ENCODE measurements at places on chromosomes 7 and 10. TPM values are rescaled to one million over a fixed set of nuclear protein-coding genes. Genes with fewer than 3 reads are reported as not detected.

The CALHM2 gene
- 31.4 TPM for total RNA-seq

The NEUROG3 gene
- not detected for total RNA-seq

The MYH16 gene
- total RNA-seq, result not detected

The SRGN gene
- total RNA-seq, result 47.3 TPM

The LOXL4 gene
- 13.3 TPM for total RNA-seq

The ITGA8 gene
- total RNA-seq, result under 0.01 TPM

The VAX1 gene
- total RNA-seq, result not detected

The RADIL gene
- total RNA-seq, result 0.26 TPM

The EPHB6 gene
- total RNA-seq, result under 0.01 TPM

The SLC26A5 gene
- not detected for total RNA-seq

The OPN1SW gene
- not detected for total RNA-seq

The UTF1 gene
- not detected for total RNA-seq

The SEMA3C gene
- total RNA-seq, result 126 TPM

The PIK3AP1 gene
- 0.52 TPM for total RNA-seq

The DEPP1 gene
- 100 TPM for total RNA-seq

The SPDYE16 gene
- total RNA-seq, result under 0.01 TPM

The CD36 gene
- total RNA-seq, result 1.0 TPM

The LRIT1 gene
- not detected for total RNA-seq

The TUBB8 gene
- total RNA-seq, result not detected

The FLNC gene
- total RNA-seq, result 209 TPM

The GDF2 gene
- not detected for total RNA-seq

The SPDYE6 gene
- total RNA-seq, result not detected

The PPIA gene
- total RNA-seq, result 1,099 TPM

The PTN gene
- total RNA-seq, result 38.6 TPM

Data from bronchial smooth muscle cell (primary cell).